ENCODE measurements at places on chromosomes 3 and 15.

- DNase-seq: no peak
Measured at GRCh38 chr3:68089572-68090011, 435.2 kb upstream of the SUCLG2 start.

- no peak for DNase-seq
Measured at GRCh38 chr3:15576475-15576874, 24.9 kb downstream of the HACL1 start.

DNA sequence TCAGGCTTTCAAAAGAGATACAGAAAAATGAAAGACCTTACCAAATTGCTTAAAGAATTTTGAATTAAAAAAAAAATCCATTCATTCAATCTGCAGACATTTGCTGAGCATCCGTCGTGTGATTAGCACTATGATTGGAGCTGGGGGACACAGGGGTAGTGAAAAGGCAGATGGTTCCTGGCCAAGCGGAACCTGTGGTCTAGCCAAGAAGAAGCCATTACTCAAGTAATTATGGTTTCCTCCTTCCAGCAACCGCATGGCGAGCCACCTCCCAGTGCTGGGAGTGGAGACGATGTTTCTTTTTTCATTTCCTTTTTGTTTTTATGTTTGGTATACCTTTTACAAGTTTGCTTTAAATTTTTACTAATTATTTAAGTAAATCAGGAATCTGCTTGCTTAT is 140.2 kb downstream of the CACNA2D3 start:
- DNase-seq: no peak

DNA sequence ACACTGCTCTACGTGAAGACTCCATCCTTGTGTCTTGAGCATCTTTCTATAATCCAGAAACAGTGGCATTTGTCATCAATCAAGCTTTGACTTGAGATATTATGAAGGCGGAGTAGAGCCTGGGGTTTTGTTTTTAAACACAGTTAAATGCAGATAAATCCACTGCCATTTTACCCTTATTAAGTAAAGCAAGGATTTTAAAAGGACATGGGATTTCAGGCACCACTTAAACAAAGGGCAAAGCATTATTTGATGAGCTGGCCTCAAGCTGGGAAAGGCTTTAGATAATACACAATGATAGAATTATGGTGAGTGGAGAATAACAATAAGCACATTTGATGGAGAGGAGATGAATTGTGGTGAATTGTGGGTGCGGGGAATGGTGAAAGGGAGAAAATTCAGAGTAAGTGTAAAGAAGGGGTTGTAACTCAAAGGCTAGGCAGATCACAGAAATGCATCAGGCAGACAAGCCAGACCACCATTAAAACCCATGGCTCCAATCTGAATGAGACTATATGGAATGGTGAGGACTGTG is 54.9 kb upstream of the GLCE start:
- no peak for DNase-seq

DNA sequence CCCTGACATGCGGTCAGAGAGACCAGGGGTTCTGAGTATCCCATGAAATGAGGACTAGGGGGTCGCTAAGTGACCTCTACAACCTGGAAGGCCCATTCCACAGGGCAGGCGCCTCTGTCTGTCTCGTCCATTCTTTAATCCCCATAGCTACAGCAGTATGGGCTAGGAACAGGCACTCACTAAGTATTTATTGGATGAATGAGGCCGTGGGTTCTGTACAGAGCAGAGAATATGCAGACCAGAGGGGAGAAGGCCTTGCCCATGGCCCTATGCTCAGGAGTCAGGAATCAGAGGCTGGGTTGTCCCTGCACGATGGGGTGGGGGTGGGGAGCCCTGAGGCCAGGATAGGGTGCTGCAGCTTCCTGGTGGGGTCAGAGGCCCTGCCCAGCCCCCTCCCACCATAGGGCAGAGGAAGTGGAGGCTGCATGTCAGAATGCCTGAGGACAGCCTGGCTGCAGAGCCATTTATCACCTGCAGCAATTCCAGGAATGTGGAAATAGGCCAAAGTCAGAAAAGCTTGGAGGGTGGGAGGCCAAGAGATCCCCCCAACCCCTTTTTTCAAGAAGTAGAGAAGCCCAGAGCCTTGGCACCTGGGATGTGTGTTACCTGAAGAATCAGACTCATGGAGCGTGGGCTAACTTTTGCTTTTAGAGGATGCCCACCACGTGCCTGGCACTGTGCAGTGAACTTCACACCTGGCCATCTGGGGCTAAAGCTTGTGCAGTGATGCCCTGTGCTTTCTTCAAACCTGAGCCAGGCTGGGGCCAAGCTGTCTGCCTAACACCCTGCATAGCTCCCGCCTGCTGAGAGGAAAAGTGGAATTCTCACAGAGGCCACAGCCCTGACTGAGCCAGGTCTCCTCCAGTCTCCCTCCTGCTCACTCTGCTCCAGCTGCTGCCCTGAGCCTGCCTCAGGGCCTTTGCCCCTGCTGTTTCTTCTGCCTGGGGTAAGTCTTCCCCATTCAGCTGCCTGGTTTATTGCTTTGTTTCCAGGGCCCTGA is 109.4 kb downstream of the WNT7A start:
- DNase-seq: no peak

DNA sequence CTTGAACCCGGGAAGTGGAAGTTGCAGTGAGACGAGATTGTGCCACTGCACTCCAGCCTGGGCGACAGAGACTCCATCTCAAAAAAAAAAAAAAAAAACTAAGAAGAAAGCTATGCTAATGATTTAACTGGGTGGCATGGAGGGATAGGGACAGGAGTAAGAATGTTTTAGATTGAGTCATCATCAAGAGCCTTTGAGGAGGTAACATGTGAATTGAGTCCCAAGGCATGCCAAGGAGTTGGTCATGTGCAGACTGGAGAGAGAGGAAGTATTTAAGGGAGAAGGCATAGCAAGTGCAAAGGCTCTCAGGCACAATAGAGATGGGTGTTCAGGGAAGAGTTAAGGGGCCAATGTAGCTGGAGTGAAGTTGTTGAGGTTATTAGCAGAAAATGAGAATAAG is 9.1 kb downstream of the BNC1 start:
- DNase-seq: no peak

- DNase-seq: no peak
Measured at GRCh38 chr15:61857169-61857829, 202.9 kb downstream of the VPS13C start.

GRCh38 chr3:136110481-136110880 is 85.7 kb downstream of the MSL2 start:
- no peak for DNase-seq

DNA sequence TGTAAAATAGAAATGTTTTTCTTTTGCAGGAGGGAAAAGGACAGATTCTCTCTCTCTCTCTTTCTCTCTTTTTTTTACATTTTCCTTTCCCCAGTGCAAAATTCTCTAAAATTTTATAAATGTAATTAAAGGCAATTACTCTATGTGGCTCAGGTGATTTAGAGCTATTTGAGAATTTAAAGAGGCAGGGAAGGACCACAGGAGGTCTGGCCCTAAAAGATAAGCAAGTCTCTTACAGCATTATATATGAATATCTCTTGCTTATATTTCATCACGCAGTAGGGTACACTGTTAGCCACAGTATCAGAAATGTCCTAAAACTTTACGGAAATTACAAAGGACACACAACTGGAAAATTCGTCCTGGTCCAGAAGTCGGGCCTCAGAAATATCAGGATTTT is 70.5 kb upstream of the PPIB start:
- DNase-seq: no peak

DNA sequence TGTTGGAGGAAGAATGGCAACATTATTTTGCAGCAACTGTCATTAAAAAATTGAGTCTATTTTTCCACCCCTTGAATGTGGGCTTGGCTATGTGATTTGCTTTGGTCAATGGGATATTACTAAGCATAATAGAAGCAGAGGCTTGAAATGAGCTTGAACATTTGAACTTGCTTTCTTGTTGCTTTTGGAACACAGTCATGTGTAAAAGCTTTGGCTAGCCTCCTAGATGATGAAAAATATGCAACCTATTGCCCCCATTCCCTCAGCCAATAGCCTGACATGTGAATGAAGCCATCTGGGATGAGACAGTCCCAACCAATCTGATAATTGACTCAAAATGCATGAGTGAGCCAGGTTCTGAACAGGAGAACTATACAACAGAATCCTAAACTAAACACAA is 78.4 kb downstream of the PLSCR2 start:
- DNase-seq: no peak

GRCh38 chr15:100570275-100570674 is 31.7 kb downstream of the LINS1 start:
- no peak for DNase-seq

GRCh38 chr3:194369522-194370279 is at the start of gene LRRC15:
LRRC15 (minus strand) TSS chr3:194369743; CDS start chr3:194361043, 8,700 bp downstream.
- no peak for DNase-seq
